ENCODE measurements at places on chromosomes 1 and 21.

DNA sequence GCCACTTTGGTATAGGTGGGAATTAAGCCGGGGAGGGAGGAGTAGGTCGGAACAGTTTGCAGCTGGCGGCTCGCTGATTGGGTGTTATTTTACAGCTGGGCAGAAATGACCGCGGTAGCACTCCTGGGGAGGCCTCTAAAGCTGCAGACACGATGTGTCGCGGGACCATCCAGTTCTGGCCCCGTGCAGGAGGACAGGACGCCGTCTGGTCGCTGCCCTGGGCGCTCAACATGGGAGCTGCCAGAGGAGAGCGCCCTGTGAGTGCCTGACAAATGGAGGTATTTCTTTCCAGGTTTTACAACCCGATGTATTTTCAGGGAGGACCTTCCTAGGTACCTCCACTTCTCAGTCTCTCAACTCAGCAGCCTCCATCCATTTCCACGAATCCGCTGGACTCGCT is 46.2 kb downstream of the CDC7 start:
- DNase-seq = no peak

DNA sequence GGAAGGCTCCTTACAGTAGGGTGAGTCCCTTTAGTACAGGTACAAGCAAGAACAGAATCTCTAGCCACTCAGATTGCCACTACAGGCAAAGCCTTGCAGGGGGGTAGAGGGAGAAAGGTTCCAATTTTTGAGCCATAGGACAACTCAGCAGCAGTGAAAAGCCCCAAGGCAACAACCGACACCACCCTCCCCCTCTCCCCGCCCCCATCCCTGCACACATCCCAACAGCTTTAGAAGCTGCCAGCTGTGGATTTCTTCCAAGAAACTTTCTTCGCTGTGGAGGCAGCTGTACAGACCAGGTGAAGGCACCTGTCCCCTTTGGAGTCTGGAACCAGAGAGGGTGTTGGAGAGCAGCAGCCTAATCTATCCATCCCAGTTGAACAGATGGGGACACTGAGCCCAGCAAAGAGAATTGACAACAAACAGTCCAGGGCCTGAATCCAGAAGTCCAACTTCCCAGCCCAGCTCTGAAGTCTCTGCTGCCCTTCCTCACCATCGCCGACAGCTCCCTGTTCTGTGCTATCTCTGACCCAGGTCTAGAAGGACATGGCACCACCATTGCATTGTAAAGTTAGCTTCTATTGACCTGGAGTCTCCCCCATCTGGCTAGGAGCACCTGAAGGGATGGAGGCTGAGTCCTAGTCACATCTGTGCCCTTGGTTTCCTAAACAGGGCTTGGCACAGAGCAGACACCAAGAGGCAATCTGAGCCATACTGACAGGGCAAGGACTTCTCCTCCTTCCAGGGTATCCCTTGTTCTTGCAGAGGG is 2.2 kb downstream of the TENT5B start:
- no peak for DNase-seq

DNA sequence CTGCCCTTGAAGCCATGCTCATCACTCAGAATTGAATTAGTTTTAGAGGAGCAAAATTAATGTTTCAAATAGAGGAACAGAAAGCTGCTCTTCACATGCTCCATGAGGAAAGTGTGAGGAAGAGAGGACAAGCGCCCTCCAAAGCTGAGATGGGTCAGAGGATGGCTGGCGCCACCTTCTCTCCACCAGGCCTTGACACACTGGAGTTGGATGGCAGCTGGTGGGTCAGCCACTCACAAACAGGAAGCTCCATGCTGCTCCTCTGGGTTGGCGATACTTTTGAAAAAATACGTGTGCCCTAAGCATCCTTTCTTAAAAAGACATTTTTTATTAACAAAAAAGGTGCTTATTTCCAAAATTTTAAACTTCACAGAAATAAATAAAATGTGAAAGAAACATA is 3.1 kb upstream of the CD2 start:
- DNase-seq = no peak

- no peak for DNase-seq
Measured at GRCh38 chr1:230145505-230145899, 78.5 kb downstream of the GALNT2 start.

GRCh38 chr1:177017287-177017852 is 147.1 kb downstream of the ASTN1 start:
- DNase-seq = no peak

GRCh38 chr1:215566556-215567490 is at the start of gene KCTD3:
KCTD3 (plus strand) TSS chr1:215567304; CDS start chr1:215567686, 382 bp downstream.
- peak; percentile 82 for DNase-seq

DNA sequence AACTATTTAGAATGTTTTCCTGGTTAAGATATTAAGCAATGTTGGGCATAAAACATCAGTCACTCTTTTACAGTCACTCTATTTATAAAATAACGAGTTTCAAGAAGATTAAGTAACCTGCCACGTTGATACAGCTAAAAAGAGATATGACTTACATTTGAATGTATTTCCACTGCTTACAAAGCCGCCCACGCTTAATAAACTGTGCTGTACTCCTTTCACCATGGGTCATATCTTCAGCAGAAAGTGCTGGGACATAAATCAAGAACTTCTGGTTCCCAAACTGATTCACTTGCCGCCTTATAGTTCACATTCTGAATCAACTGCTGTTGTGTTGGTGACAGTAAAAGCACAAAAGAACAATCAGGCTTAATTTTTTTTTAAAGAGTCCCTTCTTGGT is 666.7 kb downstream of the NCAM2 start:
- no peak for DNase-seq

- DNase-seq = no peak
Measured at GRCh38 chr1:65845535-65846060, 52.9 kb downstream of the PDE4B start.

DNA sequence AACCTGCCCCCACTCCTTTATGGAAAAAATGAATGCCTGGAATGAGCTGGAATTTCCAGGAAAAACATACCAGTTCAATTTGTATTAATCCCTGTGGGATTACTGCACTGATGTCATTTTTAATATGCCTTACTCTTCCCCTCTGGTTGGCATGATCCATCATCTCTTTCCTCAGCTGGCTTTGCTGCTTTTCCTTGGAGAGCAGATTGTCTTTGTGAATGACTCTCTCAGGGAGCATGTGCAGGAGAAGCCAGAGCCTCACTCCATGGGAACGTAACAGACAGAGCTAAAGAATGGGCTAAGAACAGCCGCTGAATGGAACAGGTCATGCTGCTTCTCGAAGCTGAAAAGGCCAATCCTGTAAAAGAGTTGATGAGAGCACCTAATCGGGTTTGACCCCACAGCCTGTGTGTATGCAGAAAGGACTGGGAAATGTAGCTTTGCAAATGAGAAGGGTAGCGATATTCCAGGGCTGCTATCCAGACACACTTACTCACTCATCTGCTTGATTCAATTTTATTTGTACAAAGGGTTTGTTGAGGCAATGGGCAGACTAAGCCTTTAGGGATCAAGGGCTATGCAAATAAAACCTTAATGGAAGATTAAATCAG is 20.7 kb downstream of the PHC2 start:
- peak; percentile 61 for DNase-seq

- no peak for DNase-seq
Measured at GRCh38 chr1:169844941-169845608, 48.6 kb downstream of the SCYL3 start.

GRCh38 chr1:57007472-57007871 is 41.7 kb upstream of the C8B start:
- DNase-seq = no peak

DNA sequence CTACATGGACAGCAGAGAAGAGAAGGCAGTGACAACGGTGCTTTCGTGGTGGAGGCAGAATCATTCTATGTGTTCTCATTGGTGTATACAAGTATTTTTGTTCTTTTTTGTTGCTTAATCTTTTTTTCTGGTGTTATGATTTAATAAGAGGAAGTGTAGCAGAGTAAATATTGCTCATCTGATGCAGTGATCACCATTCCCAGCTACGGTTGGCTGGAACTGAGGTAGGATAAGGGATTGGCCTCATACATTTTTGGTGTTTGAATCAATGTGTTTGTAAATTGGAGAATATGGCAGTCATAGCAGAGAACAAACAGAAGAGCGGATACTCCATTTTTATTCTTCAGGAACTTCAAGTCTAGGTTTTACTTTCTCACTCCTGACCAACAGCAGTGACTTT is 76.6 kb downstream of the UBE2U start:
- DNase-seq = no peak

GRCh38 chr1:226682871-226683814 is 55.9 kb downstream of the ITPKB start:
- DNase-seq = no peak

DNA sequence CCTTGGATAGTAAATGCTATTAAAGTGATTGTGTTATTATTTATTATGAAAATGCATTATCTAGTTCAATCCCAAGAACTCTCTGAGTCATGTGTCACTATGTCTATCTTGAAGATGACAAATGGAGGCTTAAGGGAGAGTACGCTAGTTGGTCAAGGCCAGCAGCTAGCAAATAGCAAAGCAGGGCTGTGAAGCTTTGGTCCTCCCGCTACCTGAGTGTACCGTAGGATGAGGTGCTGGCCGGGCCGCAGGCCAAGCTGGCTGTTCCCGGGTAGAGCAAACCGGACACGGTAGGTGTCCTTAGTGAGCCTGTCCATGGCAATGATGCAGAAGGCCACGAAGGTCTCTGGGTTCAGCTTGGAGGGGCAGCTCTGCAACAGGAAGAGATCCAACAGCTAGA is 9.3 kb downstream of the CYB5RL start:
- no peak for DNase-seq

DNA sequence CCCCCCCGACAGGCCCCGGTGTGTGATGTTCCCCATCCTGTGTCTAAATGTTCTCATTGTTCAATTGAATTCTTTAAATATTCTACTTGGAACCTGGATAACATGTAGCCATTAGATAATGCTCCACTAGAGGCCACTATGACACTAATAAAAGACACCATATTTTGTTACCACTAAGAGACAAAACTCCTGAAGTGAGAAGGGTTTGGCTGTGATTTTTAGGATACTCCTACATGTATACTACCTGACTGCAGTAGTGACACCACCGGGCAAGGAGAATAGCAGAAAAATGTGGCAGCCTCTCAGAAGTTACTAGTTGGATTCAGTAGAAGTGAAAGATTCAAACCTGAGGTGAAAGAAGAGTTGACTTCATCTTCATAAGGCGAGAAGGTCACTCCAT is 36.0 kb downstream of the F5 start:
- no peak for DNase-seq

- no peak for DNase-seq
Measured at GRCh38 chr1:25068316-25068715, 138.2 kb upstream of the RUNX3 start.

DNA sequence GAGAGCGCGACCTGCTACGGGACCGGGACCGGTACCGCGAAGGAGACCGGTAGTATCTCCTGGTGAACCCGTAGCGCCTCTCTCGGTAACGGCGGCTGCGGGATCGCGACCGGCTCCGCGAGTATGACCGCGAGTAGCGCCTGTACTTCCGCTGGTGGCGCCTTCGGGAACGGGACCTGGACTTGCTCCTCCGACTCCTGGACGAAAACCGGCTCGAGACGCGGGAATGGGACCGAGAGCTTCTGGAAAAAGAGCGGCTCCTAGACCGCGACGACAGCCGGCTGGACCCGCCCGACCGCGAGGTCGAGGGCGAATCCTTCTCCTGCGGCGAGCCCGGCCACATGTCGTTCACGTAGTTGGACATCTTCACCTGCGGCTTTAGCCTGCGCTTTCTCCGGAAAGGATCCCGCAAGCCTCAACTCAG is 642 bp downstream of the RSRP1 start:
- DNase-seq = no peak

DNA sequence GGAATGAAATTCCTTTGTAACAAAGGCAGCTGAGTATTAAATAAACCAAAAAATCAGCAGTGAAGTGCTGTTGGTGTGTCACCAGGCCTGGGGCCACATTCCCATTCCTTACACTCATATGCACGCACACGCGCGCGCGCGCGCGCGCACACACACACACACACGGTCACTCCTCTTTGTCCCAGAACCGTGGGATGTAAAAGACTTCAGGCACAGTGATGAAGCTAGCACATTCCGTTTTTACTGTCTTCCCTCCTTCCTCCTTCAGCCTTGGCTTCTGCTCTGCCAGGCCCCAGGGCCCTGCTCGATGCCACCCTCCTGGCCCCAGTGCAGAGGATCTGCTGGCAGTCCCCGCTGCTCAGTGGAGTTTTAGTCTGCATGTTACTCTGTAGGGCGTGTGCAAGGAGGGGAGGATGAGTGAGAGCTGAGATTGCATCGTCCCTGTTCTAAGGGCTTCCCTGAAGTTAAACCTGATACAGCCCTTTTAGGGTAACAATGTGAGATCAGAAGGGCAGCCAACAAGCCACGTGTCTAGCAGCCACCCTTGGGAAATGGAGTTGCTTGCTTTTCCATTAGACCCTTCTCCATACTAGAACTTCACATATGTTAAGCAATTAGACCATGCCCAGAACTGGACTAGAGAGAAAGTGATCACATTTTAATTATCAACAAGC is 71.7 kb upstream of the WDR26 start:
- DNase-seq = no peak

GRCh38 chr1:93605026-93605568 is 76.5 kb downstream of the BCAR3 start:
- DNase-seq = no peak

DNA sequence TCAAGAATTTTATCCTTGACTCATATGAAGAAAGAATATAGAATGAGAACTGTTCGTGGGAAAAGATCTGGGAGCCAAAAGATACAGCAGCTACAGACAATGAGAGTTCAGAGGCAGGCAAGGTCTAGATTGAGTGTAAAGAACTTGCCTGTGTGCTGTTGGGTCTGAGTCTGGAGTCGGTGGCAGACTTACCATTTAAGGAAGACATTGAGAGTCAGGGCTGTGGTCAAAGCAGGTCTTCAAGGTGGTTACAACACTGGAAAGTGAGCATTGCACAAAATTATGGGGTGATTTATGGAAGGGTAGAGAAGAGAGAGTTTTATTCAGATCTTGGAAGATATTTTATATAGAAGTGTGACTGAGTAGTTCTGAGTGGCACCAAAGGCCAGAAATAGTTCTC is 80.6 kb downstream of the TBX19 start:
- no peak for DNase-seq

- DNase-seq = no peak
Measured at GRCh38 chr1:173853074-173853473, 14.7 kb downstream of the GAS5 start.

DNA sequence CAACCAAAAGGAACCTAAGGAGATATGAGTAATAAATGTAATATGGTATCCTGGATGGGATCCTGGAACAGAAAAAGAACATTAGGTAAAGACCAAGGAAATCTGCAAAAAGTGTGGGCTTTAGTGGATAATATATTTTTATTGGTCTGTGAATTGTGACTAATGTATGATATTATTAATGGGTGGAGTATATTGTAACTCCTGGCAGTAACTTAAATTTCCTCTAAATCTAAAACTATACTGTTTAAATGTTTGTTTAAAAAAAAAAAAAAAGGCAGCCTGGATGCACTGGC is 68.4 kb downstream of the LRRC8D start:
- no peak for DNase-seq

DNA sequence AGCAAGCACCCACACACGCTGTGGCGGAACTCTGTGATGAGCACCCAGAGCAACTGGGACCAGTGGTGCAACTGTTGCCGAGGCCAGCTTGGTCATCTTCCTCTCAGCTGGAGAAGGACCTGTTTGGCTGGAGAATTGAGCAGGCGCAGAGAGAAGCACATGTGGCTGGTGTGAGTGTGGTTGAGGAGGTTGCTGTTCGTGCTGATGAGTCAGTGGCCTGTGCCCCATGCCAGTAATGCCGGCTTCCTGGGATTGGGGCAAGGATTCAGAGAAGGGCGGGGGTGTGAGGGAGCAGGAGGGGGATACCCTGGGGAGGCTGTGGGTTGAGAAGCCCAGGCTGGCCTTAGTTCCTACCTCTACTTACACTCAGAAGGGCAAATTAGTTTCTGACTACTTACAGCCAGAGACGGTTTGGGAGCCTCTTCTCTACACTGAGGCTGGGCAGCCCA is 57.5 kb upstream of the EPS8L3 start:
- no peak for DNase-seq
